Activated naive CD4-positive, alpha-beta T cell treated with anti-CD3 and anti-CD28 coated beads, Interleukin-2, amount 50 U/mL, for 72 hours (primary cell): ENCODE measurements at places on chromosomes 1 and 21.

GRCh38 chr1:229379846-229380245 is 37.0 kb upstream of the CCSAP start:
- DNase-seq, result no peak

- DNase-seq, result no peak
These were observed 4.5 kb downstream of the FAM163A start for GRCh38 chr1:179747611-179748010.

DNA sequence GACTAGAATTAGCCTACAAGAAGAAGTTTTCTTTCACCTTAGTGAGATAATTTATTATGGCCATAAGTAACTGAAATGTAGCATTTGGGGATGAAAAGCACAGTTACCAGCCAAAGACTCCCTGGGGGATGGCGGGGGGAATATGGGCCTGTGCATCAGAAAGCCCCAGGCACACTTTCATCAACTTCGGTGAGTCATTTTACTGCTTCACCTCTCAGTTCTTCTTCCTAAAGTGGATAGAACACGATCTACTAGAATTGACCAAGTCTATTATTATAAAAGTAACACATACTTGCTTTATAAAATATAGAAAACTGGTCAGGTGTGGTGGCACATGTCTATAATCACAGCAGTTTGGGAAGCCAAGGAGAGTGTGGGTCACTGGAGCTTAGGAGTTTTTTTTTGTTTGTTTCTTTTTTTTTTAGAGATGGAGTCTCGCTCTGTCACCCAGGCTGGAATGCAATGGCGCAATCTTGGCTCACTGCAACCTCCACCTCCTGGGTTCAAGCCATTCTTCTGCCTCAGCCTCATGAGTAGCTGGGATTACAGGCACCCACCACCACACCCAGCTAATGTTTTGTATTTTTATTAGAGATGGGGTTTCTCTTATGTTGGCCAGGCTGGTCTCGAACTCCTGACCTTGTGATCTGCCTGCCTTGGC is 141.8 kb downstream of the ZZZ3 start:
- no peak for DNase-seq

GRCh38 chr1:161986328-161986727 is 37.3 kb downstream of the OLFML2B start:
- no peak for DNase-seq

DNA sequence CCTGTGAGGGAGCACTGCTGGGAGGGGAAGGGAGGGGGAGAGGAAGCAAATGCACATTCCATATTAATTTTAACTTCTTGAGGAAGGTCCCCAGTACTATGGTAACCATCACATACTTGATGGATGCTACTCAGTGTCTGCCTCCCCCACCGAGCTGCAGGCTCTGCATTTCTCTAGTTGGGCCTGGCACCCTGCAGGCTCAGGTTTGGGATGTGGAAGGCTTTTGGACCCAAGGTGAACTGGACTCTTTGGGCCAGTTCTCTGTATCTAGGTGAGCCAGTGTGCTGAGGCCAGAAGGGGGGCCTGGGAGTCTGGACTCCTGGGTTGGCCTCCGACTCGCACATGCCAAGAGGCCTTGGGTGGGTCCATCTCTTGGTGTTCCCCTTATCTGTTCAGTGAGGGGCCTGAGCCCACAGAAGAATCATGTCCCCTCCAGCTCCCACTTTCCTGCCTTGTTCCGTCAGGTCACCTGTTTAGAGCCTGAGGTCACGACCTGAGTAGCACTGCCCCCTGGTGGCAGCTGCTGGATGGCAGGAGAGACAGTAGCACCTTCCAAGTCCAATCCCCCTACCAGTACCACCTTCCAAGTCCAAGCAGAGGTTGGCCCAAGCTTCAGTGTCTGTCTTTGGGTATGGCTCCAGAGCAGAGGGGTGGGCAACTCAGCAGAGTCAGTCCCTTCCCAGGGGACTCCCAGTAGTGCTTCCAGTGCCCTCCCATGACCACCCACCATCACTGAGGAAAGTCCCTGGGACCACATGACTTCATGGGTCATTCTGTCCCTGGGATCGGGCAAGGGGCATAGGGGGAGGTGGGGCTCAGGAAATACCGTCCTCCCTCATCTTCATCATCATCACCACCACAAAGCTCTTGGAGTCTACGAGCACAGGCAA is 241.8 kb downstream of the TRABD2B start:
- no peak for DNase-seq

DNA sequence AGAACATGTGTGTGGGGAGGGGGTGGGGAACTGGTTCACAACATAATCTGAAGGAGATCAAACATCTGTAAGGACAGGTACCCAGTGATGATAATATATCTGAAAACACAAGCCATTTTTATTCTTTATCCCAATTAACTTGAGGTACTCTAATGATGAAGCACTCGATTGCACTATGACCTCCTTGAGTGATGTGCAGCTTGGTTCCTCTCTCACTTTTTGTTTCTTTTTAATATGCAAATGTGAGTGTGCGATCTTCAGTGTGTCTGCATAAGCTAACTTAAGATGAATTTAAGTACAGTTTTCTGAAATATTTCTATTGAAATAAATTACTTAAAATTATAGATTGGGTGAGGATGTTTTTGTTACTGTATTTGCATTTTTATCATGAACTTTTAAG is 50.6 kb upstream of the ANGPTL1 start:
- no peak for DNase-seq

- no peak for DNase-seq
These were observed 15.3 kb upstream of the STUM start for GRCh38 chr1:226533220-226533619.

GRCh38 chr21:42835211-42835610 is 44.1 kb downstream of the WDR4 start:
- no peak for DNase-seq

DNA sequence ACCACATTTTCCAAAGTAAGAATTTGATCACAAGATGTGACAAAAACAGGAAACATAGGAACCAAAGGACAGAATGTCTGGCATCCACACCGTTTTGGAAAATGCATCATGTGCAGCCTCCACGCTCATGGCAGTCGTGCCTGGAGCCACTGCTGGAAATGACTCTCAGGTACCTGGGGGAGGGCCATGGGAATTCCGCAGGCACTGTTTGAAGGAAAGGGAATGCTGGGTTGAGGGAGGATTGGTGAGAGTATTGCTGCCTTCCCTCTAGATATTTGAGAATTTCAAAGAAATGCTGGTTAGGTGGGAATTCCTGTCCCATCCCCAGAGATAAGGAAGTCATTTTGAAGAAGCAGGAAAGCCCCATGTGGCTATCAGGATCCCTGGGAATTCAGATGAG is 10.8 kb downstream of the SLAMF1 start:
- DNase-seq, result no peak

DNA sequence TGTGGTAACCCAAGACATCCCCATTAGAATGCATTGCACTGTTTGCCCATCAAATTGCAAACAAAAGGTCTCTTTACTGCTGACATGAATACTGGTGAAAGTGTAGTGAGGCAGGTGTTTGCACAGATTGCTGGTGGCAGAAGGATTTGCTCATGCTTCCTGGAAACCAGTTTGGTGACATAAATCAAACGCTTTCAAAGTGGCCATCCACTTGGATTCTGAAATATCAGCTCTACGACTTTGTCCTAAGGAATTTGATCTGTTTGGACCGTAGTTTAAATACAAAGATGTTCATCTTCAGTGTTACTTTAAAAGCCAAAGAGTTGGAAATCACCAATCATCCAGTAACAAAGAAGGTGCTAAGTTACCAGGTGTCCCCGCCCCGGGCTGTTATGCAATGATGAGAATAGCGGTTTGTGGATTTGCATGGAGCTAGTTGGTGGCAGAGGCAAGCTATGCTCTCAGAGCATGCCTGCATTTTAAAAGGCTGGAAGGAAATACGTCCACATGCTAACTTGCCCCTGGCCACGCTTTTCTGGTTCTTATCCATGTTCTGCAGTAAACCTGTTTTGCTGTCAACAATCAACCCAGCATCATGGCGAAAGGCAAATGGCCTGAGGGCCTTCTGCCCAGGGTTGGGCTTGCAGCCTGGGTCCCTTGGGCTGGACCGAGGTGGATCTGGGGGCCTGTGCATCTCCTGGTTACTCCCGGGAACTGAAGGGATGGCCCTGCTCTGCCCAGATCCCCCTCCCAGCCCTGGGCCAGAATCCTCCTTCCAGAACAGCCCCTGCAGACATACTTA is 49.2 kb downstream of the UMODL1 start:
- no peak for DNase-seq

GRCh38 chr1:93253516-93253915 is 73.0 kb downstream of the CCDC18 start:
- DNase-seq, result no peak

- no peak for DNase-seq
These were observed 305.4 kb upstream of the PTBP2 start for GRCh38 chr1:96416111-96416595.

DNA sequence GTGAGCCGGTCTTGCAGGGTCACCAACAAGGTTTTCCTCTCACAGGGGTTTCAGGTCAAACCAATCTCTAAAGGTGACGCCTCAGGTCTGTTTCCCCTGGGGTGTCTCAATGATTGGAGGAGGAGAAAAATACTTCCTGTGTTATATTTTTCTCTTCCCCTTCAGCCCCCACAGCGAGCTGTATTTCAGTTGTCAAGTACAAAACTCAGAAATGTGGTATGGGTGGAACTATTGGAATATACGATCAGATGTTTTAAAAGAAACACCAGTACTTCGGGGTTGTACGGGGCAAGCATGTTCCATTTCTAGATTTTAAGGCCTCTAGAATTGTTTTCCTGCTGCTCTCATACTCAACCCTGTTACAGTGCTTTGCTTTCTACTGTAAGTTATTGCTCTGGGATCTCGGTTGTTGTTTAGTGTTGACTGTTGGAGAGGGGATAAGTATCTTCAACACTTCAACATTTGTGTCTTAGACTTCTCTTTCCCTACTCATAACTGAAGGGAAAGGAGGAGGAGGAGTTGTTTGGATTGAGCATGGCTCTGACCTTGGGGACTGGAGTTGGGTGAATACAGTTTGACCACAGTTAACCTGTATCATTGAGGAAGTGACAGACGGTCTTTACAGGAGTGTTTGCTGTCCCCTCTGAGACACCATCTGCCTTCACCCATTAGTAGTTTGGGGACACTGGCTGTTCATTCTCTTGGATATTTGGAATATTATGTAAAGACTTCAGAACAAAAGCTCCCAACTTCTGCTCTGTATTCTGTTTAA is 2.0 kb downstream of the MAPKAPK2 start:
- DNase-seq, result no peak

DNA sequence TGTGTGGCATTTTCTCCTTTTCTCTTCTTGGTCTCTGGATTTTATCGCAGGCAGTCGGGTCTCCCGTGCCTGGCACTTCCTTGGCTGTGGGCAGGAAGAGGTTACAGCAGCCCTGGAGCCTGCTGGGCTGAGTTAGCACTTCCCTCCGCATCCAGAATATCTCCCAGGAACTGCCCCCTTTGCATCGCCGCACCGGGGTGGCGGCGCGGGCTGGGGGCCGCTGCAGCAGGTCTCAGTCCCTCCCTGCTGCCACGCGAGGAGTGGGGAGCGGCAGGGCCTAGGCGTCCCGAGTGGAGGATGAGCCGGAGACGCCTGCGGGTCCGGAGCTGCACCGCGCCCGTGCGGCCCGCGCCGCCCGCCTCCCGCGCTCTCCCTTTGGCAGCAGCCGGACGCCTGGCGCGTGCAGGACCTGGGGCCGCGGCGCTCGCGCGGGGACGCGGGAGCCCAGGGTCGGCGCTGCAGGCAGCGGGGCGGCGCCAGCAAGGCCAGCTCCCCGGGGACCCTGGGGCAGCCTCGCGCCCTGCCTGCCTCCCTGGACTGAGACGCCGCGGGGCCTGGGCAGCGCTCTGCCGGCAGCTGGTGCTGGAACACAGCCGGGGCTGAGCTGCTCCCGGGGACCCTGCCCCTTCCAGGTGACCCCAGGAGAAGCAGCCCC is 192.8 kb downstream of the PRDM2 start:
- no peak for DNase-seq

DNA sequence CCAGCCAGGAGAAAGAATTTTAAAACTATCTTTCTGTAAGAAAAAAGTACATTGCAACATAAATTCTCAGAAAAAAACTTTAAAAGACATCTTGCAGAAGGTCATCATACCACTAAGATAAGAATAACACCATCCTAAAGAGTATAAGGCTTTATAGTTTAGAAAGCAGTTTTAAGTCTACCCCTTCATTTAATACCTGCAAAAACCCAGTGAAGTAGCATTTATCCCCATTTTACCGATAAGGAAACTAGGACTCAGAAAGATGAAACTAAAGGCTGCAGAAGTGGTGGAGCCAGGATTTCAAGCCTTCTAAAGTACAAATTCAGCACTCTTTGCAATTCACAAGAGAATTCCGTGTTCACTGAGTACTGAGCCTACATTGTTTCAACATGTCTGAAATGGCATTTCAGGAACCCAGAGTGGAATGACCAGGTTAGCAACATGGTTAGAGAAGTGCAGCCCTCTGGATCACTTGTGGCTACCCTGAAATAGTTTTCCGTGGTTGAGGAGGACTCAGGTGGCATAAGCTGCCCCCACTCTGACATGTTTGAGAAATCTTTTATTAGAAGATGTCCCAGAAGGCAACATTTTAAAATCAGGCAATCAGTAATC is 6.7 kb downstream of the MYCL start:
- DNase-seq, result no peak

GRCh38 chr1:170887726-170888125 is 47.6 kb upstream of the MROH9 start:
- no peak for DNase-seq

- DNase-seq, result no peak
These were observed 467.5 kb upstream of the CXADR start for GRCh38 chr21:17045214-17045853.

GRCh38 chr1:156165083-156165482 is 11.7 kb downstream of the SEMA4A start:
- no peak for DNase-seq

GRCh38 chr21:38413958-38414548 is 84.2 kb downstream of the ERG start:
- no peak for DNase-seq

- DNase-seq, result no peak
These were observed 6.3 kb upstream of the IL20 start for GRCh38 chr1:206859082-206859521.

- no peak for DNase-seq
These were observed 55.3 kb upstream of the HSPA13 start for GRCh38 chr21:14438211-14438610.

GRCh38 chr1:214917081-214917635 is 165.4 kb upstream of the KCNK2 start:
- no peak for DNase-seq

GRCh38 chr1:48560577-48560976 is 88.6 kb upstream of the SPATA6 start:
- DNase-seq, result no peak

- DNase-seq, result no peak
These were observed 12.0 kb upstream of the SYT14 start for GRCh38 chr1:209926045-209926444.
